NCI-H460 (cell line): ENCODE measurements at places on chromosomes 16 and 17. TPM values are rescaled to one million over a fixed set of nuclear protein-coding genes. Genes with fewer than 3 reads are reported as not detected.

TMC5 gene
- 0.07 and 0.43 TPM in 2 replicates for total RNA-seq

DNA sequence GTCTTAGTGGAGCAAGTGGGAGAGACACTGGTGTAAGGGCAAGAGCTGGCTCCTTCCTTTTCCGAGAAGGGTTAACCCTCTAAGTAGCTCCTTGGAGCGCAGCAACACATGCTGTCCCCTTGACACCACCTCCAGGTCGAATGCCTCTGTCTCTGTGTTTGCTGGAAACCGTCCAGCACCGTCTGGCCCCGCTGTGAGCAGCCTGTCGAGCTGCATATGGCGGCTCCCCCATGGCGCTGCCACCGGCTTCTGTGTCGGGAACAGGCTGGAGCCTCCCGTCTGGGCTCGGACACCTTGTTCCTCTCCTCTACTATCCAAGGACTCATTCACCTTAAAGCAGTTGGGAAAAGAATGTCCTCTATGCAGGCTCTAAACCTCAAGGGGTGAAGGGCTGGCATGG, 28.9 kb upstream of the WSCD1 start:
- DNase-seq = no peak

DNA sequence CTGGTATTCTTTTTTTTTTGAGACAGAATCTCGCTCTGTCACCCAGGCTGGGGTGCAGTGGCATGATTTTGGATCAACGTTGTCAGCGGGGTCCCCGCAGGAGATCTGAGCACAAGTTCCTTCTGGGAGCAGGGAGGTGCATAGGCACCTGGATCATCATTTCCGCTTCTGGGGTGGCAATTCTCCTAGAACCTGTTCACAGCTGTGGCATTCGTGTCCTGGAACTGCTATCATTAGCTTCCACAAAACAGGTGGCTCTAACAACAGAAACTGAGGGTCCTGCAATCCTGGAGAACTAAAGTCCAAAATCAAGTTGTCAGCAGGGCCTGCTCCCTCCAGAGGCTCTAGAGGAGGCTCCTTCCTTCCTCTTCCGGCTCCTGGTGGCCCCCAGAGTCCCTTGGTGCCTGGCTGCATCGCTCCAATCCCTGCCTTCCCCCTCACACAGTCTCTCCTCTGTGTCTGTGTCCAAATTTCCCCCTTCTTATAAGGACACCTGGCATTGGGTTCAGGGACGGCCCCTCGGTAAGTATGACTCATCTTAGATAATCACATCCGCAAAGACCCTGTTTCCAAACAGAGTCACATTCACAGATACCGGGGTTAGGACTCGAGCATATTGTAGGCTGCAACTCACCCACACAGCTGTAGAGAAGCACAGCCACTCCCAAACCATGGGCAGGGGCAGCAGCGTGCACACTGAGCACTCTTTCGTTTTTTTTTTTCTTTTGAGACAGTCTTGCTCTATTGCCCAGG, 43.5 kb upstream of the KLHDC4 start:
- no peak for DNase-seq

- no peak for DNase-seq
These were observed 6.4 kb upstream of the LGALS9 start for GRCh38 chr17:27624539-27624938.

DNA sequence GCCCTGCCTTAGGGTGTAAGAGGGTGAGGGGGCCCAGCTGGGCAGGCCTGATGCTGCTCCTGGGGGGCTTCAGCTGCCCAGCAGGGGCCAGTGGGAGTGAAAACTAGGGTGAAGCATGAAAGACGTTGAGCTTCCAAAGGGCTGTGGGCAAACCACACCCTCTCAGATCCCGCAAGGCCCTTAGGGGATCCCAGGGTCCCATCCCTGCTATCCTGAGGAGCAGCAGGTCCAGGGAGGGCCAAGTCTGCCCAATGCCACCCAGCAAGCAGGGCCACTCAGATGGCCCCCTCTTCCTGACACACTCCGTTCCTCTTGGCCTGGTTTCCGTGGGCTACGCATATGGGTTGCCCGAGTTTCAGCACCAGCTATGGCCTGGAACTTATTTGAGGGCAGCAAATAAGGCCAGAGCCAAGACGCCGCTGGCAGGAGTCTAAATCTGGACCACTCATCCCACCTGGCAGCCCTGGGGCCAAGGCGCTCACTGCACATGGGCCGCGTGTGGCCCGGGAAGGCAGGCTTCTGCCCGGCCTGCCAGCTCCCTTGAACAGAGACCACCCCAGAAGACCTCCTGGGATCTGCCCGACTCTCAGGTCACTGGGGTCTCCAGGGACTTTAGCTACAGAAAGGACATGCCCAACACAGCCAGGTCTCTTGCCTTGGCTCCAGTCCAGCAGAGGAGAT, 4.2 kb downstream of the ATP2A3 start:
- DNase-seq = no peak

GRCh38 chr17:69711541-69711940, 297.0 kb downstream of the MAP2K6 start:
- no peak for DNase-seq

OR3A3 gene
- total RNA-seq = not detected in 2 replicates

DNA sequence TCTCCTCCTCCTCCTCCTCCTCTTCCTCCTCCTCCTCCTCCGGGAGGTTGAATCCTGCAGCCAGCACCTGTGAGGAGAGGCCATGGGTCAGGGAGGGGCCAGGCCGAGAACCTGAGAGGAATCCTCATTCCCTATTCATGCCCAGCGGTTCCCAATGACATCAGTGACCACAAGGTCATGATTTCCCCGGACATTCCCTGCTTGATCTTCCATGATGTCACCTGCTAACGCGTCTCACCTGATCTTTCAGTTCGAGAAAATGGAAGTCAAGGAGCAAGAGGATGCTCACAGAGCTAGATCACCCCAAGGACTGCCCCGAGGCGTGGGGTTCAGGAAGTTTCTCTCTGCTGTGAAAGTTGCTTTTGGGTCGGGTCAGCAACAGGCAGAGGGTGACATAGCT, 5.4 kb downstream of the APOBR start:
- no peak for DNase-seq

DNA sequence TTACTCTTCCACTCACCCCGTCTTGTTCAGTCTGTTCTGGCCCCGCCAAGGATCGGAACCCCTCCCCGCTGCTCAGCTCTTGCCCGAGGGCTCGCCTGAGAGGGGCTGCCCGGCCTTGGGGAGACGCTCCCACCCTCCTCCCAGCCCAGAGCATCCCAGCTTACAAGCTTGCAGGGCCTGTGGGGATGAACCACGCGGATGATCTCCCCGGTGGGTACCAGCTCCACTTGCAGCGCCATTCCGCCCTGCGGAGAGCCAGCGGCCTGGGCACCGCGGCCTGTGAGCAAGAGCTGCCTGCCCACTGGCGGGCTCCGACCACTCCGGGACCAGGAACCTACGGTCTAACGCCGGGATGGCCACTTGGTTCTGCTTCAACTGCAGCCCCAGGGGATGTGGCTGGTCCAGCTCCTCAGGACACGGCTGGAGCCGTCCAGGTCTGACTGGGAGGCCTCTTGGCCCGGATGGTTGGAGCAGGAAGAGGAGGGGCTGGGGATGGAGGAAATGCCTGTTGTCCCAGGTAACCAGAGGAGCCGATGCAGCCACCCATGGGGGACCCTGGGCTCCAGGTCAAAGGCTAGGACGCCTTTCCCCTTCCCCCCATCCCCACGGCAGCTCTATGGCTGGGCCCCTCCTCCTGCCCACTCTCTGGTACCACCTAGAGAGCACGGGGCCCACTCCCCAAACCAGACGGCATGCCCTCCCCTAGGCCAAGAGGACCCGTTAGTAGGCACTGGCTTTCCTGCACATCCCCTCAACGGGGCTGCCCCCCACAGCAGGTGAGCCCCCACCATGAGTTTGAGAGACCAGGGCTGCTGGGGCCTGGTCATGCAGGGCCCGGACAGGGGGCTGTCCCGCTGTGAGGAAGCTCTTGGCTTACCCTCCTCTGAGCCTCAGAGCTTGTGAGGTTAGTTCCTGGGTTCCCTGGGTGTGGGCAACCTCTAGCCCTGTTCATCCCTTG, at the start of gene MYO1C:
Gene MYO1C (minus strand): TSS at position 438 of the 958 bp plus-strand sequence. CDS start 199 bp downstream, at position 239.
- no peak for DNase-seq

DNA sequence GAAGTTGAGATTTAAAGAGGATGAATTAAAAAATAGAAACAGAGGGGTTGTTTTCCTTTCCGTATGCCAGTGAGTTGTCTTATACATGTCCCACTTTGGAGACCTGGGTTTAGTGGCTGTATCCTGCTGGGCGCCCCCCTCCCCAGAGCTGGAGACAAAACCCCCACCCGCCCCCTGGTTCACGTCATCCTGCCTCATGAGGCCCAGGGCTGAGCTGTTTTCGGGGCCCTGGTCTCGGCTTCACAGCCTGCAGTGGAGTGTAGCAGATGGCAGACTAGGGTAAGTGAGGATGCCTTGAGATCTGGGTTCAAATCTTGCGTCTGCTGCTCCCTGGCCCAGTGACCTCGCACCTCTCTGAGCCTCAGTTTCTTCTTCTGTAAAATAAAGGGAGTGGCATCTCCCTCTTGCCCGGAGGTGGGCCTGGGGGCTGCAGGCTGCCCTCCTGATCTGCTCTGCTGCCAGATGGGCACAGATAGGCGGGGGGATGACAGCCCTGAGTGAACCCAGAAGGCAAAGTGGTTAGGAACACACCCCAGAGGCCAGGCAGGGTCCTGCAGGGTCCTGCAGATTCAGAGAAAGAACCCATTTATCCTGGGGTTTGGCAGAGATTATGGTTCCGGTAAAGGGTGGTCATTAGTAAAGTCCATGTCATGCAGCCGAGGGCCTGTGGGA, 45.1 kb downstream of the SOCS3 start:
- DNase-seq = no peak

KRTAP17-1 gene
- total RNA-seq = not detected in 2 replicates

PLLP gene
- total RNA-seq = 0.58 and 2.1 TPM in 2 replicates

DRC3 gene
- total RNA-seq = 0.40 and 0.63 TPM in 2 replicates

TBX6 gene
- 0.30 and 0.38 TPM in 2 replicates for total RNA-seq
